ENCODE measurements at places on chromosomes 7 and 10.
A peak's percentile ranks its signal among the peaks of the same experiment; 100 is the strongest.

GRCh38 chr10:4865945-4866661, 40.1 kb downstream of the AKR1E2 start:
- DNase-seq = no peak

DNA sequence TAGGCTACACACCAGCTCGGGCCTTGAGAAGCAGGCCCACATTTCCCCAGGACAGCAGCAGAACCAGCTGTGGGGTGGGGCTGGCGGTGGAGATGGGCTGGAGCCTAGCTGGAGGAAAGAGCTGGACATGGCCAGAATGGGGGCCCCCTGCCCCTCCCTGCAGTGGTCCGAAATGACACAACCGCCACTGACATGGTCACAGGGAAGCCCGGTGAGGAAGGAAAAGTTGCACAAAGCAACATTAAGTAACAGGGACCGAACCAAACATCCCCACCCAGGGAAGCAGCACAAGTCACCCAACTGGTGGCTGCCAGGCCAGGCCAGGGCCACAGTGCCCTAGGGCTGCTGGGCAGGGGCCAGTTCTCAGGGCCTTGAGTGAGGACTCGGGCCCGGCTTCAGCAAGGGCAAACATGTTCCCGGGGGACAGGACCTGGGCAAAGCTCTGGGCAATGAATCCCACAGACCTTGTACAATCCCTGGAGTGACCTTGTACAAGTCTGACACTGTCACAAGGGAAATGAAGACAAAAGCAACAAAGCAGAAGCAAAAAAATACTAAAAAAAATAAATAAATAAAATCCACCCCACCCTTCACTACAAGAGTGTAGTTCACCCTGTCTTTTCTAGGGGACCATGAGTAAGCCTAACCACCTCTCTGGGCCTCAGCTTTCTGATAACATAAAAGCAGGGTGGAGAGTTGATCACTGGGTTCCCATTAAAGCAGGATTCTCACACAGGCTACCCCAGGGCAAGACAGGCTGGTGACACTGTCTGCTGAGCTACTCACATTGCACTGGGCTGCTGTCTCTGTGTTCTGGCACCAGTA, 33.0 kb downstream of the PSAP start:
- no peak for DNase-seq

DNA sequence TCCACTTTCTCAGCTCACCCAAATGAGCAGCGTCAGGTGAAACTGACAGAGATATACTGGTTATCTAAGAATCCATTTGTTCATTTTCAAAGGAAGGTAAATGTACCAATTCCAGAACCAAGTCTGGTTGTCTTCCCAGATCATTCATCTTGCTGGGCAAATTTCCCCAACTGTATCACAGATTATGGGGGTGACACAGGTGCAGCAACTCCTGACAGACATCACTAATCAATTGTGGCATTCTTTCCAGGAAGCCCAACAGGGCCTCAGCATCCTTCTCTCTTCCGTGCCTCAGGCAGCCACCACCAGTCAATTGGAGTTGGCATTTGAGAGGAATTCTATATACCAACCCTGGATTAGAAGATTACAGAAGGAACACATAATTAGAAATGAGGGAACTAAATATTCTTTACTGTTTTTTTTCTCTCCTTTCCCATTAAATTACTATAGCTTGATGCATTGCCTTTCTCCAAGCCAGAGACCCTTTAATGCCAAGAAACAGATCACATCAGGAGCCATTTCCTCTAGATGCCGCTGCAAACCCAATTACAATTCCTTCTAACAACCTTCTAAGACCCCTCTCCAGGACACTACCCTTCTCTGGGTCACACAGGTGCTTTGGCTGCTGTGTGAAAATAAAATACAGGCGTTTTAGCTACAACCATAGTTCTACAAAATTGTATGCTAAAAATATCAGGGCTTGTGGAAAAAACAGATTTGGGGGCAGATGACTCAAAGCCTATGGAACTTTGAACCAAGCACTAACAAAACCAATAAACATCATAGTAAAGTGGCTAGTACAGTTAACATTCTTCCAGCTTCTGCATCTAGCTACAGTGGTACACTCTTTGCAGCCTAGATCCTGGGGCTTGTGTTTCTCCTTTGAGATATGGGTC, 291.6 kb downstream of the RNLS start:
- no peak for DNase-seq

DNA sequence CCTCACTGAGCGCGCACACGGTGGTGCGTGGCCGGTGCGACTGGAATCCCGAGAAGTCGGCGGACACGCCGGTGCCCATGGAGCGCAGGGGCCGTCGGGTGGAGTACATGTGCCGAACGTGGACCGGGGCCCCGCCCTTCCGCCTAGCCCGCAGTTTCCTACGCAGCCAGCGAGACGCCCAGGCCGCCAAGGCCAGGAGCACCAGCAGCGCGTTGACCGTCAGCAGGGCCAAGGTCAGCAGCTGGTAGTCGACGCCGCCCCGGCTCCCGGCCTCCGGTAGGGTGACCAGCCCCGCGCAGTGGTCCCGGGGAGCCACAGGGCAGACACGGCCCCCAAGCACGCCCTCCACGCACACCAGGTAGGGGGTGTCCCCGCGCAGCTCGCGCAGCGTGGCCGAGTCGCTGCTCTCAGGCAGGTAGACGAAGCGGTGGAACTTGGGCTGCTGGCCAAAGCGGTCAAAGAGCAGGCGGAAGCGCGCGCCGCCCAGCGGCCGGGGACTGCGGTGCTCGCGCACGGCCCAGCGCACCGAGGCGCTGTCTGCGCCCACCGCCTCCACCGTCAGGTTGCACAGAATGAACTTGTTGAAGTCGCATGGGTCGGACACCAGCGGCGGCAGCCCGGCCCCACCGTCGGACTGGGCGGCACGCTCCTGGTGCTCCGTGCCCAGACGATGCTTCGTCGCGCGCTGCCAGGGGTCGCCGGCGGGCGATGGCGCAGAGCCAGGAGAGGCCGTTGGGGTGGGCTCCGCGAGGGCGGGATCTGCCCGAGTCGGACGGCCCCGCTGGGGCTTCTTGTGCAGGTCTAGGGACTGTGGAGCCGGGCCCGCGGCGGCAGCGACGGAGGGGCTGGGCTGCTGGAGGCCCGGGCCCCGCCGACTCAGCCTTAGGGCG, 2.2 kb downstream of the TRIL start:
- peak; percentile 54 for DNase-seq

GRCh38 chr7:134419085-134419484, 39.8 kb downstream of the AKR1B1 start:
- DNase-seq = no peak

- no peak for DNase-seq
These were observed 274.3 kb downstream of the CCDC3 start for GRCh38 chr10:12726971-12727831.

DNA sequence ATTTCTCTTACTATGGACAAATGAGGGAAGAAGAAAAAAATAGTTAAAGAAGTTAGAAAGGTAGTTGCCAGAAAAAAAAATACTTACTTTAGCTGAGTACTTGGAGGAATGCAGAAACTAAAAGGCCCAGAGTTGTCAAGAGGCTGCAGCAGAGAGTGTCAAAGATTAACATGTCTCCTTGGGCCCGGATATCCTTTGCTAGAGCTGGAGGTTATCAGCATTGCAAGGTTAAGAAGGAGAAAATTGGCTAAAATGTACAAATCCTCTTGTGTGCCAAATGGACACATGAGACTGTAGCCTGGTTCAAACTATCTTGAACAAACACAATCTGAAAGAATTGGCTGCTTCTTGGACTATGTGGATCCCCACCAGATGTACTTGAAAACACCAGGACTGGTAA, 377.0 kb downstream of the SEMA3D start:
- no peak for DNase-seq

DNA sequence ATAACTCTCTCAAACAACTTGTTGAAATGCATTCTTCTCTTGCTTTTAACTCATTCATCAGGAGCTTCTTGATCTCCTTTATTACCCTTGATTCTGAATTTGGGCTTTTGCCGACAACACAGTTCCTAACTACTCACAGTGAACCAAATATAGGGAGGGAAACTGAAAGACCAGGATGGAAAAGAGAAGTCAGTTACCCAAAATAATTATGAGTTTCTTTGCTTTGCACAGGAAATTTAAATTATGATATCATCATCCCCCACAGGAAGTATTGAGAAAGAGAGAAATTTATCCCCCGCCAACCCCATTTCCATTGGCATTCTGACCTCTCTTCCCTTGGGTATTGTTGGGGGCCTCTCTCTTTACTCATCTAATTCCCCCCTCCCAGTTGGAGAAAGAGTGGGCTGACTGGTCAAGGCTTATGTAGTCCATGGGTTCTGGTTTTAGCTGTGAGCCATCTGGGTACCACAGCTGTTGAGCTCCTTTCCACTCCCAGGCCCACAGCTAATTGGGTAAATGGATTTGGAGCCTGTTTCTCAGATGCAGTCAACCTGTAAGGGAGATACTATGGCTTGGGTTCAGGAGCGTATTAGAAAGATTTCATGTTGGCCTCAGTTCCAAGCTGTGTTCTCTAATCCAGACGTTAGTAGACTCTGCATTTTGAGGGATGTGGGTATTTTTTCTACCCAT, 109.0 kb downstream of the FZD1 start:
- DNase-seq = no peak

- no peak for DNase-seq
These were observed 74.4 kb downstream of the NHLRC2 start for GRCh38 chr10:113928830-113929229.

DNA sequence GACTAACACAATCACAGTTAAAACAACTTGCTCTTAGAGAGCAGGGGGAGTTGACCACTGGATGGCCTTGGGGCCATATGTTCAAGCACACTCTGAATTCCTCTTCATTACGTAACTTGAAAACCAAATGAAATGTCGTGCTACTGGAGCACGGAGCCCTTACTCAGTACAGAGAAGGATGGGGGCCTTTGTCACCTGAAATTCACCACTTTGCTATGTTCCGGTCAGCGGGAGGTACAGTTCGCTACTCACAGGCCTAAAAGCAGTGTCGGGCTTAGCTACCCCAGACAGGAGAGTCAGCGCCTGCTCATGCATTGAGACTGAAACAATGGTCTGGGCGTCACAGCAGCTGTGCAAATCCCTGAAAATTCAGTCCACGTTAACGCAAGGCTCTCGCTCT, 39.6 kb downstream of the GLI3 start:
- no peak for DNase-seq

GRCh38 chr10:23613900-23614299, 175.0 kb downstream of the OTUD1 start:
- DNase-seq = no peak

- no peak for DNase-seq
These were observed 219.5 kb downstream of the KIAA1217 start for GRCh38 chr10:24428410-24428782.

All from NCI-H1417 (cell line).